ENCODE measurements at places on chromosomes 11 and 22.

DNA sequence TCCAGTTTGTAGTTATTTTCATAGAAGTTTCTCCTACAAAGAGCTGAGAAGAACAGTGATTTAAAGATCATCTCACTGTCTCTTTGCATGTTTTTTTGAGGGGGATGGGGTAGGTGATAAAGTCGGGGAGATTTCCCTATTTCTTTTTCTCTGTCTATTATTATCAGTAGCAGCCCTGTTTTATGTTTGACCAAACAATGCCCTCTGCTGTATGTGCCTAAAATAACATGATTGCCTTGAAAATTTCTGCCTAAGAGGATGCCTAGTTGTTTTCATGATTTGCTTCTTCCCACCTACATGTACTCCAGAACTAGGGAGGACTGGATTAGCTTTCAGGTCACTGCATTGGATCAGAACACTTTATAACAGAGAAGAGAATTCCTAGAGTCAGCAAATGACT lies 1330.2 kb downstream of the LRRC4C start:
- no peak for DNase-seq

GRCh38 chr11:84522331-84522730 lies 1104.8 kb downstream of the DLG2 start:
- no peak for DNase-seq

- no peak for DNase-seq
These were observed 57.3 kb downstream of the CD82 start for GRCh38 chr11:44622721-44623258.

DNA sequence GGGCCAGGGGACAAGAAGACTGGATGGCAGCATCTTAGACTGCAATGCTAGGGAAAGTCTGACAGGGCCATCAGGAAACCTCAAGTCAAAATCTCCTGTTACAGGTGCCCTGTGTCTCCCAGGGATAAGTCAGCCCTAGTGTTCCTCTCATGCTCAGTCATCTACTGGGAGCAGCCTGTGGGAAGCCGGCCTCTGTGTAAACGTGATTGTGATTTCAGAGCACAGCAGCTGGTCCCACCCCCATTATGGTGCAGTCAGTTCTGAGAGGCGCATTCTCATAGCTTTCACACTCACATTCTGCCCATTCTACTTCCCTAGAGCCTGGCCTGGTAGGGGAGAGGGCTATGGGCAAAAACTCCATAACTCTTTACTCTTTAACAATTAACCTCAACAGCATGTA lies 7.2 kb upstream of the SLN start:
- DNase-seq, result no peak

GRCh38 chr11:120859552-120860295 lies 164.2 kb upstream of the TBCEL start:
- DNase-seq, result no peak

DNA sequence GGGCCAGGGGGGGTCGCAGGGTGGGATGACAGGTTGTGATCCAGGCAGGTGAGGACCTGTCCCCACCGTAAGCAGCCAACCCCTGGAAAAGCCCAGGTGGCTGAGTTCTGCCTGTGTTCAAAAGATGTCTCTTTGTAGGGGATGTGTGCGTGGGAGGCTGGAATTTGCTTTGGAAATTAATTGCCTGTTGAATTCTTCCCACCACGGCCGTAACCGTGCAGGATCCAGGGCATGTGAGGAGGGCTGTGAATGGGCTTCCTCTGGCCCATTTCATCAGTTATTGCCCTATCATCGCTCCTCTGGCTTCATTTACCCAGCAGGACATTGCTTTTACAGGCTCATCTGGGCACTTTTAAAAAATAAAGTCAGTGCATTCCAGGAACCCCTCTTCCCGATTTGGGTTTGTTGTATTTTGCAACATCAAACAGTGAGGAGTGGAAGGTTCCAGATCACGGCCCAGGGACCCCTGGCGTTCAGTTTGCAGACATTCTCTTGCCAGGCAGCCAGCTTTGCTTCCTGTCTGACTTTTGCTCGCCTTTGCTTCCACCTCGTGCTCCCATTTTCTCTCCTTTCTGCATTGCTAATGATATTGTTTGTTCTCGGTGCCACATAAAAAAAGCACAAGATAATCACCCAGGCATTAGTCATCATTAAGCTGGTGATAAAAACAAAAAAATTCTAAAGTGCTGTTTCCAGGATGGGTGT lies 1306.6 kb downstream of the BRD1 start:
- no peak for DNase-seq

DNA sequence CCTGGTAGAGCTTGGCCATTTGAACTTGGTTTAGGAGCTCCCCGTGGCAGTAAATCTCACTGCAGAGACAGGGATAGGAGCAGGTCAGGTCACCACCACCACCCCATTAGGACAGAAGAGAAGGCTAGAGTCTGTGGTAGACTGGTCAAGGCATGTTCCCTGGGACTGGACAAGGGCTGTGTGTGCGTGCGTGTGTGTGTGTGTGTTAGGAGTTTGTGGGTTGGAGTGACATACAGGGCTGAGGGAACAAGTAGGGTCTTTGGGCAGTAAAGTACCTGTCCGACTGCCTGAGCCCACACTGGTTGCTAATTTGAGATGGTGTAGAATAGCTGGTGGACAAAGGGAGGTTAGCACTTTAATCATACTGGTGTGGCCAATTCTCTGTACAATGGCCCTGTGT lies 16.1 kb downstream of the TREH start:
- DNase-seq, result no peak

DNA sequence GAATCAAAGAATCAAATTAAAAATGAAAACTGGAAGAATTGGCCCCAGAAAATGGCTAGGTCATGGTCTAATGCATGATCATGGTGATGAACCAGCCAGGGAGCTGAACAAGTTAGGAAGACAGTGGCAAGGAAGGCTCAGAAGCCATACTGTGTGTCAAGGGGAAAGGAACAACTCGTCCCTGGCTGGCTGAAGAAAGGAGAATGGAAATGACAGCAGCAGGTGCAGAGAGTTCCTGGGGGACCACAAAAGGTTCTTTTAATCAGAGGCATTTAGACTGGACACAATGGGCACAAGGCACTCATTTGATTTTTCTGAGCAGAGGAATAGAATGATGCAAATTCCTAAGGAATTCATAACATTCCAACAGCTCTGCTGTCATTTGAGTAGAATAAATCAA lies 209.9 kb downstream of the LARGE1 start:
- DNase-seq, result no peak

DNA sequence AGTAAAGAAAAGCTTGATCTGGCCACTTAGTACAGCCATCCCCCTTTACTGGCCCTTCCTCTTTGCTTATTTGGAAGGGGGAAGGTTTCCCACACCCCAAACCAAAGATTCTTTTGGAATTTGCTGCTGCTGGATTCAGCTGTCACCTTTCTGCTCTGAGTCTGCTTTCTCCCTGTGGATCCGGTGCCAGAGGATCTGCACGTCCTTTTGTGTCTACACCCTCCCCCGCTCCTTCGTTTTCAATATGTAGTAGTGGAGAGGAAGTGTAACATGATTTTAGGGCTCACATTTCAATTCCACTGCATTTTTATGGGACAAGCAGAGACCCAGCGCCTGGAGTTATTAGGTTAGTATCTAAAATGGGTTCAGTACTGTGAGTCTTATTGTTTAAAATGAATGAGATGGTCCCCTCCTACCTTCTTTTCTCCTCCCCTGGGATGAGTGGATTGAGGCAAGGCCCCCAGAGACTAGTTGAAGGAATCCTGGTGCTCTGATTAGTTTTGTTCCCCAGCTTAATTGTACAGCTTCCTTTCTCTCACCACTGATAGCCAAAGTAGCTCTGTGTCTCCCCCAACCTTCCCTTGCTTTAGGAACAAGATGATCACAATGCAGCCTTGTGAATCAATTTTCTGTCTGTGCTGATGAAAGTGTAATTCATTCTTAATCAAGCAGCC lies 30.5 kb upstream of the CABP7 start:
- no peak for DNase-seq

DNA sequence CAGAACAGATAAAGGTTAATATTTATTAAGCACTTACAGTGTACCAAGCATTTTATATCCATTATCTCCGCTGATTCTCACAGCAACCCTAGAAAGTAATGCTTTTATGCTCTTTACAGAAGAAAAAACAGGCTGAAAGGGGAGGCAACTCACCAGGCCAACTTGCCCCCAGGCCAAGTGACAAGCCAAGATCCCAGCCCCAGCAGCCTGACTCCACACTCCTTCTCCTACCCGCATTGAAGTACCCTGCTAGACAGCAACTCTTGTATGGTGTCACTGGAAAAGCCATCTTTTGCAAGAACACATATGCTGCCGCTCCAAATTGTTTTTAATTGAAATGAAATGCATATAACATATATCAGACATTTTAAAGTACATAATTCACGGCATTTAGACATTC lies 25.6 kb downstream of the SMCO4 start:
- DNase-seq, result no peak

DNA sequence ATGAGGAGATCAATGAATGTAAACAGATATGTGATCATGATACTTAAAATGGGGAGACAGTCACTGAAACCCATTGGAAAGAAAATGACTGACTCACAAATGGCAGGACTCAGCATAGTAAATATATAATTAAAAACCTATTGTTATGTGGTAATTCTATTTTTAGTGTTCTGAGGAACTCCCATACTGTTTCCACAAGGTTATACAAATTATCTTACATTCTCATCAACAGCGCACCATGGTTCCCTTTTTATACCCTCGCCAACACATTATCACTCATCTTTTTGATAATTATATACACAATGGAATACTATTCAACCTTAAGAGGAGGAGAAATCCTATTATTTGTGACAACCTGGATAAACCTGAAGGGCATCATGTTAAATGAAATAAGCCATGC lies 17.1 kb downstream of the OR5B21 start:
- no peak for DNase-seq

GRCh38 chr22:19717181-19717580 lies 2.9 kb downstream of the SEPTIN5 start:
- no peak for DNase-seq

GRCh38 chr11:67999201-67999629 lies 4.7 kb downstream of the UNC93B1 start:
- no peak for DNase-seq

DNA sequence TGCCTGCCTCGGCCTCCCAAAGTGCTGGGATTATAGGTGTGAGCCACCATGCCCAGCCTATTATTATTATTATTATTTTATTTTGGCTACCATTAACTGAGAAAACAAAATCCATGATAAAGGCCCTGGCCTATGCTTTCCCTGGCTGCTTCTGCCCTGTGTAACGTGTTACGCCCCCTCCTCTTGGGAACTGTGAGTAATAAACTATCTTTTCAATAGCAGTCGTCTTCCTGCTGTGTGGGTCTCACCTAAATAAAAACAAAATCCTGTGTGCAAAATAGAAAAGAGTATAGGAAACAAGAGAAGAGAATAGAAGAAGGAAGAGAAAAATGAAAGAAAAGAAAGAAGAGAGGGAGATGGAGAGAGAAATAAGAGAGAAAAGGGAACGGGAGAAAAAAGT lies 237.0 kb downstream of the MIAT start:
- no peak for DNase-seq

DNA sequence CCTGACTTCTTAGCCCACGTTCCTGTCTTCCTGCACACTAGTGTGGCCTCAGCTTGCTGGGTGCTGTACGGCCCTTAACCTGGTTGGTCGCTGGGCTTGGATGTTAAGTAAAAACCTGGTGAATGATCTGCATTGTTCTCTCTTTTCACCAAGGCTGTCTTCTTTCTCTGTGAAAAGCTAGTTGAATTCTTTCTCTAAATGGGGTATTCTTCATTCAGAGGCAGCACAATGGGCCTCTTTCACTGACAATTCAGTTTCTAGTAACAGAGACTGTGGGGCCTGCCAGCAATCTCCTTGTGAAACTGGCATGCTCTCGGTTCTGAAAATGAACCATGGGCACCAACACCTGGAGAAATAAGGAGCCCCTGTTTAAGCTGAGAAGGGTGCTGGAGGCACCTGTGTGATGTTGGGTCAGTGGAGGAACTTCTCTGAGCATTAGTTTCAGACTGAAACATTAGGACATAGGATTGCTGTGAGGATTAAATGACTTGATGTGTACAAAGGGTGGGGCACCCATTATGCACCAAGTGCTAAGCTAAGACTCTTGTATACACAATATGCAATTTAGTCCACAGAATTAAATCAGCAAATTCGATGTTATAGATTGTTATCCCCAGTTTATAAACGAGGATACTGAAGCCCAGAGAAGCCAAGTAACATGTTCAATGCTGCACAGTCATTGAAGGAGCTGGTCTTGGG lies 33.1 kb upstream of the ELF5 start:
- no peak for DNase-seq

DNA sequence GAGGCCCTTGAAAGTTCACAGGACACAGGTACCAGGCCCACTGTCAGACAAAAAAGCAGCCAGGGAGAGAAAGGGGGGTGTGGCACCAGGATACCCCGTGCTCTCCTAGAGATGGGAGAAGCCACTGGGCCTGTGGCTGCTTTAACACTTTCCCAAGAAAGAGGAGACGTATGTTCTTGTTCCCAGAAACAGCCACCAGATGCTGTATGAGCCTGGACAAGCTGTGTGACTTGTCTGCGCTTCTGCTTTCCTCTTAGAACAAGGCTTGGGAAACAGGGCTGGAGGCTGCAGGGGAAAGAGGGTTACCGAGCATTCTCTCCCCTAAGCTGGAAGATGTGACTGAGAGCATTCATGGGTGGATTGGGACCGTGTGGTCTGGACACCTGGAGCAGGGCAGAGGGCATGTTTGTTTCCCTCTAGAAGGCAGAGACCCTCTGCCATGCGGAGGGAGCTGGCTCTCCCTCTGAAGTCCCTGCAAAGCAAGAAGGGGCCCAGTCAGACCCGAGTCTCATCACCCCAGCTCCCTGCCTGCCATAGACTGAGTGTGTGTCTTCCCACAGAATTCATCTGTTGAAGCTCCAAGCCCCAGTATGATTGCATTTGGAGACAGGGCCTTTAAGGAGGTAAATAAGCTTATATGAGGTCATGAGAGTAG lies 74.1 kb downstream of the TRIM29 start:
- DNase-seq, result no peak

- DNase-seq, result no peak
These were observed 32.3 kb upstream of the OR56A1 start for GRCh38 chr11:6062691-6063358.

- DNase-seq, result no peak
These were observed 31.9 kb downstream of the ATG13 start for GRCh38 chr11:46649180-46649738.

- DNase-seq, result no peak
These were observed 17.0 kb downstream of the CDKN1C start for GRCh38 chr11:2868506-2869133.

DNA sequence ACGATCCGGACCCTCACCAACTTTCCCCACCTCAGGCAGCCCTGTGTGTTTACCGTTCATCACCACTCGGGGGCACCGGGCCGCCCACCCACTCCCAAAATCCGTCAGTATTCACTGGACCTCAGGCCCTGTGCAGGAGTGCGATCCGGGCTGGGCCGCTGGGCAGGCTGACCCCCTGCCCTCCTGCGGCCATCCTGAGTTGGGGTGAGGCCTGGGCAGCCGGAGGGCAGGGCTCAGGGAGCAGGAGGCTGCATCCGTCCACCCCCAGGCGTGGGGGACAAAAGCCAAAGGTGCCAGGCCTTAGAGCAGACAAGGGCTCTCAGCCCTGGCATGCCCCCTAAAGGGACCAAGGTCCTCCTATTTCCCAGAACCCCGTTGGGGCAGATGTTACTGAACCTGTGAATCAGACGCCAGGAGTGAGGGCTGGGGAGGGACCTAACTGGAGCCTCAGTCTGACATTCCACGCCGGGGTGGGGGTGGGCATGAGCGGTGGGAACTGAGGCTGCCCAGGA lies 16.8 kb upstream of the TMEM191C start:
- DNase-seq, result no peak

- DNase-seq, result no peak
These were observed 360.0 kb upstream of the DDI1 start for GRCh38 chr11:103676413-103676812.

GRCh38 chr22:33512908-33513307 lies 407.4 kb downstream of the LARGE1 start:
- no peak for DNase-seq

GRCh38 chr11:95512682-95513081 lies 276.9 kb downstream of the FAM76B start:
- no peak for DNase-seq
